GM23338 (cell line): ENCODE measurements at places on chromosomes 1 and 21. TPM values are rescaled to one million over a fixed set of nuclear protein-coding genes. Genes with fewer than 3 reads are reported as not detected.

SPATA45 gene
- total RNA-seq = not detected in 2 replicates

DNA sequence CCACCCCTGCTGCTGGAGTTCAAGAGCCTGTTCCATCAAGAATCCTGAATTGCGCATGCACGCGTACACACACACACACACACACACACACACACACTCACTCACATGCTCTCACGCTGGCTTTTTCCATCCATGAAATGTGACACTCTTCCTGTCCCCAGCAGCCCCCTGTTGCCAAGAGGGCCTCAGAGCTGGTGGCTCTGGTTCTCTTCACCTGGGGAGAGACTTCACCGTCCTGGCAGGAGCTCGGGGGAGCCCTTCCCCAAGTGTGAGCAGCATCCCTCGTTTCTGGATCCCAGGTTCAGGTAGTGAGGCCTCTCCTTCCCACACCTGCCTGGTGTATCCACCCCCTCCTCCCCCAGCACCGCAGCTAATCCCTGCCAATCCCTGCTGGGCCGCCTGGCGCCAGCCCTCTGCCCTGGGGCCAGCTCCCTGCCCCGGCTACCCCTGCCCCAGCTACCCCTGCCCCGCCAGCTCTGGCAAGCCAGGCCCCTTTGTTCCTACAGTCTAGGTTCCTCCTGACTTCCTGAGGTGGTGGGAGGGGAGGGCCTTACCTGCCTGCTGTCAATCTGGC is 9.9 kb downstream of the PLOD1 start:
- DNase-seq = peak; percentile 57

DNA sequence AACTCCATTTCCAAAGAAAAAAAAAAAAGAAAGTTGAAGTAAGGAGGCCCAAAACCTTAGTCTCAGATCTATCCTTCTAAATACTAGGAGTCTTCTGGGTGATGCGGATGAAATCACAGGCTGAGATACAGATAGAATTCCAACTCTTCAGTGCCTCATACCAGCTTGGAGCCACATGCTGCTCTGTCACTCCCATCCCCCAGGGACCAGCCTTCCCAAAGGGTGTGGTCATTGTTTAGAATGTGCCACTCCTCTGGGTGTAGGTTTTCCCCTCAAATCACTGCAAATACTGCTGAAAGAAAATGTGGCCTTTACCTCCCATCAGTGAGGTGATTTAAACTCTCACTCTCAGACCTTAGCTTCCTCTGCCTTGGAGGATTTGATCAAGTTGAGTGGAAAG is 112.9 kb downstream of the CDC7 start:
- no peak for DNase-seq

DNA sequence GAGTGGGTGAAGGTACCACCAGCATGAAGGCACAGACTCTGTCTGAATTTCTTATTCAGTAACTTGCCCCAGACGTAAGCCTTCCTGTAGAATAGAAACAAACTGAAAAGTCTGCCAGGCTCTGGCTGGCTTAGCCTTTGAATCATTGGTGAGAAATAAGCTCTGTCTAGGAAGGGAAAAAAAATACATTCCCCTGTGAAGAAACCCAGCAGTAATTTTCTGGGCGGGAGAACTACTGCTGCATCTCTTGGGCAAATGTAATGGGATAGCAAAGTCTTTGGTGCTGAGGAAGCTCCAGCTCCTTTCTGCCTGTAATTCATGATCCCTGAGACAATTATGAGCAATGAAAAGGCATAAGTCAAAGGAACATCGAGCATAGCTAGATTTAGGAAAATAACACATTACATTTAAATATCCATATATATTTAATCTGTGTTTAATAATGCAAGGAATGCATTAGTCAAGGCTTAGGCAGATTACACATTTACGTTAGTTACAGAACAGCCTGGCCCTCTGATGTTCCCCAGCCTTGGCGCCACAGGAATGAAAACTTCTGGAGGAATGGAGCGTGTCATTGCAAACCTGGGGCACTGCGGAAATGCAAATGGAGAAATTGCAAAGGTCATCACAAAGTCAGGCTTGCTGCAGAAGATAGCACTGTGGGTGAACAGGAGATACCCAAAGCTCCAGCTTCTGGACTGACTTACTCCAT is 216.3 kb upstream of the CAMK1G start:
- no peak for DNase-seq

DNA sequence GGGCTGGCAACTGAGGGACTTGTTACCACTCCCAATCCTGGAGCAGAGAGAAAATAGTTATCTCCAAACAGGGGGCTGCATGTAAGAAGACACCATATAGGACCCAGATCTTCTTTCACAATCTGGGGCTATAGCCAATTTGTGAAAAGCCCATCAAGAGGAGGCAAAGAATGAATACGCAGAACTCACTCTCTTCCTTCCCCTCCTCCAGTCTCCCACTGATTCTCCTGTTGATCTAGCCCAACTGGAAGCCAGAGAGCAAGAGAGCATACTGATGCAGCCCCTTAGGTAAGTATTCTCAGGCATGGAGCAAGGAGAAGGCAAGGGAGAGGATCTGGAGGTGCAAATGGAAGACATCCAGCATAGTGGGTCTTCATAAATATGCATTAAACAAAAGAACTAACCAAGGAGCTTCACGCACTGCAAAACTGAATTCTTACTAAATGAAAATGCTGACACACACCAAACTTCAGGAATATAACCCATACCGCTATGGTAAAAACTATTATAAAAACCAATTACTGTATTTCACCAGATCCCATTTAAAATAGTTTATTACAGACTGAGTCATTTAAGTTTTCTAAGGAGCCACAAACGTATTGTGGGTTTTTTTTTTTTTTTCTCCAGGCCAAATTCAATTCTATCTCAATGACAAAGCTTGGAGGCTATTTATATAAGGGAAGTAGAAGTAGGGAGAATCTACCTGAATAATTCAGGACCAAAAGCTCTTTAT is 15.5 kb upstream of the HMGB4 start:
- DNase-seq = peak; percentile 13

DNA sequence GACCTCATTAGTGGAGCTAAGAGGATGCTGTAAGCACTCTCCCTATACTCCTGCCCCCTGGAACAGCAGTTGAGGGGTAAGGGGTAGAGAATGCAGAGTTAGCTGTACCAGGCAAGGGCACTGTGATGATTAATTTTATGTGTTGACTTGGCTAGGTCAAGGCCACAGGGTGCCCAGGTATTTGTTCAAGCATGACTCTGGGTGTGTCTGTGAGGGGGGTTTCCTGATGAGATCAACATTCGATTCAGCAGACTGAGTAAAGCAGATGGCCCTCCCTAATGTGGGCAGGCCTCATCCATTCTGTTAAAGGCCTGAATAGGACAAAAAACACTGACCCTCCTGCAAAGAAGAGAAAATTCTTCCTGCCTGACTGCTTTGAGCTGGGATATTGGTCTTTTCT is 110.8 kb downstream of the KCND3 start:
- DNase-seq = no peak

DNA sequence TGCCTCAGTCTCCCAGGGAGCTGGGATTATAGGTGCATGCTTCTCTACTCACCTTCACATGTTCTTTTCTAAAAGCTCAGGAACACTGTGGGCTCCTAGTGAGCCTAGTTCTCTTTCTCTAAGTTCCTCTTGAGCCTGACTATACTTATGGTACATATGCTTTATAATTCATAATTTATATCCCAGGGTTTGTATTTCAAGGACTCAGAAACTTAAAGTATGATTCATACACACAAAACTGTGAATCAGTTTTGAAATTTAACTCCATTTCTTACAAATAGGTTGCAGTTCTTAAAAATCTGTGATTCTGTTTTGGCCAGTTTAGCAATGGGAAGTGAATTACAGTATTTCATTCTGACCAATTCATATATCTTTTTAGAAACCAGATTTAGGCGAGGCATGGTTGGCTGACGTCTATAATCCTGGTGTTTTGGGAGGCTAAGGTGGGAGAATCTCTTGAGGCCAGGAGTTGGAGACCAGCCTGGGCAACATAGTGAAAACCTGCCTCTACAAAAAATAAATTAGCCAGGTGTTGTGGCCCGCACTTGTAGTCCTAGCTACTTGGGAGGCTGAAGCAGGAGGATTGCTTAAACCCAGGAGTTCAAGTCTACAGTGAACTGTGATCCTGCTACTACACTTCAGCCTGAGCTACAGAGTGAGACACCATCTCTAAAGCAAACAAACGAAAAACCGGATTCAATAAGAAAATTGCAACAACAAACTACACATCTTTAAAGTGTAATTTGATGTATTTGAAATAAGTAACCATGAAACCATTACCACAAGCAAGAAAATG is 15.6 kb downstream of the RASAL2 start:
- DNase-seq = no peak

F13B gene
- total RNA-seq = not detected in 2 replicates

DNA sequence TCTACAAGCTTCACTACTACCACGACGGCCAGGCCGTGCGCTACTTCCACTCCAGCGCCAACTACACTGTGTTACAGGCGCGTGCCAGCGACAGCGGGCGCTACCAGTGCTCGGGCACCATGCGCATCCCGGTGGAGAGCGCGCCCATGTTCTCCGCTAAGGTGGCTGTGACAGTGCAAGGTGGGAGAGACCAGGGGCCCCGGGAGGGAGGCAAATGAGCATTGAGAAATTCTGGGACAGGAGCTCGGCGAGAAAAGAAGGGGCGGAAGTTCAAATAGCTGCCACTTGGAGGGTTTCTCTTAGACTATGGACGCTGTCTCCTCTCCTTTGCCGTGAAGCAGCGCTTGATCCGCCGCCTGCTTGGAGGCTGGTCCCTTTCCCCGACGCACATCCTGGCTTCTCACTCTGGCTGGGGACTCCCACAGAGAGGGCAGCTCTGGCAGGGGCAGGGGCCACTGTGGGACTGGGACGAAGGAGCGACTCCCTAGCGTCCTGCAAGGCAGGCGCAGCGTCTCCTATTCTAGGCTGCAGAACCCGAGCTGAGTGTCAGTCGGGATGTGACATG is 4.6 kb downstream of the FCRLB start:
- peak; percentile 79 for DNase-seq

CDC42 gene
- 168 and 184 TPM in 2 replicates for total RNA-seq

DNA sequence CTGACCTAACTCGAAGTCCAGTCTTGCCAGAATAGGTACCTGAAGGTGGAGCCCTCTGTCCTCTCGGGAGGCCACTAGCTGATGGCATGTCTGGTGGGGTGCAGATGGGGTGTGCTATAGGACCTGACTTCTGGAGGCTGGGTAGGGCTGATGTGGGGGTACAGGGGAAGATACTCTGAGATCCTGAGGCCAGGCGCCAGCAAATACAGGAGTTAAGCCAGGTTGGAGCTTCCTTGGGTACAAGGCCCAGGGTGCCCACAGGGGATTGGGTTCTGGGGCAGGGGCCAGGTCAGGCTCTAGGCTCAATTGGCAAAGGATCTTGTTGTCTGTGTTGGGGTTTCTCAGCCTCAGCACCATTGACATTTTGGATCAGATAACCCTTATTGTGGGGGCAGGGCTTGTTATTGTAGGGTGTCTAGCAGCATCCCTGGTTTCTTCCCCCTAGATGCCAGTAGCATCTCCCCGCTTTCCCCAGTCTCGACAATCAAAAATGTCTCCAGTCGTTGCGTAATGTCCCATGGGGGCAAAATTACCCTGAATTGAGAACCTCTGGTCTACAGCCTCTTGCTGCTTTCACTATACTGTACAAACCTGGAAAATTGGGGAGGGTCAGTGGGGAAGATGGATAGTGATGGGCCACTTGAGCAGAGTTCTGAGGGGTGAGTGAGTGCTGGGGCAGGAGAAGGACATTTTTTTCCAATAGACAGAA is 9.2 kb downstream of the PTPRF start:
- DNase-seq = no peak
